ENCODE measurements at places on chromosomes 6 and 20.

DNA sequence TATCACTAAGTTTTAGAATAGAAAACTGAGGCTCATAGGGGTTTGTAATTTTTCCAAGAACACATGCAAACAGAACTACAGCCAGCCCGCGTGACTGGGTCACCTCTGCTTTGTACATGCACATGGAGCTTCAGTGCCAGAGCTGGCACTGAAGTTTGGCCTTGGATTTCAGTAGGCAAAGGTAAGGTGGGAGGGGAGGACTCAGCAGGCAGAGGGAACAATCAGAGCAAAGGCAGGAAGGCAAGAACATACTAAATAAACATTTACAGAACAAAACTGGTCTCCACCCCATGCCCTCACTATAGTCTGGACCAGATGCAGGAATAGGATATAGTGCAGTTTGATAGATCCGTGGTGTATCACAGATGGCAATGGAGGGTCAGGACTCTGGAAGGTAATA is 13.6 kb upstream of the ABRACL start:
- DNase-seq = no peak

GRCh38 chr6:45001663-45002062 is 326.5 kb upstream of the RUNX2 start:
- no peak for DNase-seq

DNA sequence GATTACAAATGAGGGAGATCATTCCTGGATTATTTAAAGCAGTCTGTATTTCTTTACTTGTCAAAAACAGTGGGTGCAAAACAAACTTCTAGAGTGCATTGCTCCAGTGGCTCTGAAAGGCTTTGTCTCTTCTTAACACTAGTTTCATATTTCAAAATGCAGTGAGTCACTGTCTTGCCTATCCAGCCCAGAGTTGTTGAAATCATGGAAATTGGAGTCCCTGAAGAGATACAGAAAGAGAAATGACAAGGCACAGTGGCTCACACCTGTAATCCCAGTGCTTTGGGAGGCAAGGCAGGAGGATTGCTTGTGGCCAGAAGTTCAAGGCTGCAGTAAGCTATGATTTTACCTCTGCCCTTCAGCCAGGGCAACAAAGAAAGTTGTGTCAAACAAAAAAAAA is 11.3 kb downstream of the SLC2A12 start:
- no peak for DNase-seq

GRCh38 chr6:125058546-125058945 is 95.0 kb upstream of the TPD52L1 start:
- no peak for DNase-seq

DNA sequence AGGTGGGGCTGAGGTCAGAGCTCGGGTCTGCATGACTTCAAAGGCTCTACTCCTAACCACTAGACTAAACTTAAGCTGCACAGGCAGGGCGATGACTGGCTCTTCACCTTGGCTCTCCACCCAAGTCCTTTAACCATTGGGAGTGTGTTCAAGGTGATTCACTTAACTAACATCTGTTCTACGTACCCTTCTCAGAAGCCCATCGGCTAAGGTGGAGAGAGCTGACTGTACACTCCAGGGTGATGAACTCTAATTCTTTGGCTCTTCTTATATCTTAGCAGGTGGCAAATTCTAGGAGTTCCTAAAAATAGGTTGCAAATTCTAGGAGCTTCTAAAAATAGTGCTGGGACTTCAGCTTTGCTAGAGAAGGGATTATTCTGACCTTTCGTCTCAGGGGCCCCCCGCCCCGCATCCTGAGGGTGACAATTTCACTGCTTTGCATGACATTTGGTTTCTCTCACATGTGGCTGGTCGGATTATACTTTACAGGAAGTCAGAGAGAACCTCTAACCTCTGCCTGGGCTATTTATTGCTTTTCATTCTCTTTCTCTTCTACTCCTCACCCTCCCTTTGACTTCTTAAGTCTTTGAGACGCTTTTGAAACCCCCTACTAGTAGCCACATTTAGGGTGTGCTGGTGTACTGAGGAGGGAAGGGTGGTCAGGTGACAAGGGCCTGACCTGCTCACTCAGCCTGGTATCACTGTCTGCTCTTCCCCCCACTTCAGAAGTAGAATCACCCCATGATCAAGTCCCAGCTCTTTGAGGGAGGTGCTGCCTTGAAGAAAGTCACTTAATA is 55.5 kb downstream of the PRDM1 start:
- no peak for DNase-seq

GRCh38 chr6:124055963-124056362 is 252.3 kb downstream of the NKAIN2 start:
- no peak for DNase-seq

- DNase-seq = no peak
Measured at GRCh38 chr6:56934876-56935275, 20.0 kb upstream of the BEND6 start.

DNA sequence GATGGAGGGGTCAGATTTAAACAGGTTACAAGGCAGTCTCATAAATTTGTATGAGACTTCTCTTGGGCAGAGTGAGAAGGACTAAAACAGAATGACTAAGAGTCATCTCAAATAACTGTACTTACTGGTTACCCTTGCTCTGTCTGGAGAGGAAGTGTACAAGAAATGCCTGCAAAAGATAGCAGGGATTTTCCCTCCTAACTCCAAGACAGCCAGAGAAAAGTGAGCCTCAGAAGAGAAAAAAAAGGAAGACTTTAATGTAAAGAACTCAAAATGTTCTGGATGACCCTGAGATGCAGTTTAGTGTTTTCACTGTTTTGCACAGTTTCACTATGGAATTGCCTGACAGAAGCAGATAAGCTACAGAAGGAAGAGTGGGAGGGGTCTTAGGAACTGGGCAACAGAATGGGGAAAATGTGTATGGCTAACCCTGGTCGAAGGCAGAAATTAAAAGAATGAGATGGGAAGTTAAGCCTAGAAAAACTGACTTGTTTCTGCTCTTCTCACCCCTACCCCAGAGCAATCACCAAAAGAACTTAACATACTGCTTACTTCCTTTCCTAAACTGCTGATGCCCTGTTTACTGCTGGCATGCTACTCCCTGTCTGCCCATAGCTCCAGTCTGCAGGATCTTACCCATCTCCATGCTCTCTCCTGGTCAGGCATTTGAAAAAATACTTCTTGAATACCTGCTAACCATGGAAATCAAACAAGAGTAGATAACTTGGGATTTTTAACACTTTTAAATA is 98.1 kb upstream of the MARCKS start:
- no peak for DNase-seq

DNA sequence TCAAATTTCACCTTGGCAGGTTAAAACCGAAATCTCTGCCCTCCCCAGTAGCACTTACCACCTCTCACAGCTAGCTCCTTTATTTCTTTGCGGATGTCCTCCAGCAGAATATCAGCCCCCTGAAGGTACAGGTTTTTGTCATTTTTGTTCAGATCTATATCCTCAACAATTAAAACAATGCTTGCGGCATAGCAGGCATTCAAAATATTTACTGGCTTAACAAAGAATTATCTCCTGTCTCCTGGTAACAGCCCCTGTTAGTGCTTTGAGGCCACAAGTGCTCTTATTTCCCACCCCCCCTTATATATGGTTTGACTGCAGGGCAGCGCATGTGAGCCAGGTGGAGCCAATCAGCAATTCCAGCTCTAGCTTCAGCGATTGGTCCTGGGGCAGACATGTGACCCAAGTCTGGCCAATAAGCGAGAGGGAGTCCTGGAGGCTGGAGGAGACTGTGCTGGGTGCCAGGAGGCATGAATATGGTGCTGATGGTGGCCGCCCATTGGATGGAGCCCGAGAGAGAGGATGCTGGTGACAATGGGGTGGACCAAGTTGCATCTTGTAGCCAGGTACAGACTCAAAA is 21.0 kb downstream of the SULF2 start:
- DNase-seq = no peak

DNA sequence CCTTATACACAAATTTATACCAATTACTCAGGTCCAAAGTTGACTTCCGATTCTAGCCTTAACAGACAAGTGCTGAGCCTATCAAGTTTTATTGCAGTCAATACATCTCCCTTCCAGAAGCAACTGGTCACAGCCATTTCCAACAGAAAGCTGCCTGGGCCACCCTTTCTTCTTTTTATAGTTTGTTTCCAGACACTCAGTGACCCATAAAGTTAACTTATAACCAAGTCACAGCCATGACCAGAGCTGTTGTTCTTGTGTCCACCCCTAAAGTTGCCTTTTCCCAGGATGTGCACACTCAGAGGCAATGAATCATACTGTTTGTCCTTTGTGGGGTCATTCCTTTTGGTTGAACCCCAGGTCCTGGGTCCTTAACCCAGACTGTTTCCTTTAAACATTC is 89.9 kb downstream of the CD83 start:
- no peak for DNase-seq

- DNase-seq = no peak
Measured at GRCh38 chr20:3931664-3932063, 42.5 kb downstream of the PANK2 start.

GRCh38 chr6:132919045-132919860 is 104.9 kb downstream of the RPS12 start:
- DNase-seq = no peak

GRCh38 chr6:119352001-119352400 is 2.4 kb upstream of the MAN1A1 start:
- no peak for DNase-seq

GRCh38 chr6:11296449-11297375 is 64.2 kb upstream of the NEDD9 start:
- DNase-seq = no peak

GRCh38 chr6:159608961-159609651 is 83.9 kb downstream of the SOD2 start:
- no peak for DNase-seq

- DNase-seq = no peak
Measured at GRCh38 chr6:30684386-30685156, 1.9 kb downstream of the PPP1R18 start.

DNA sequence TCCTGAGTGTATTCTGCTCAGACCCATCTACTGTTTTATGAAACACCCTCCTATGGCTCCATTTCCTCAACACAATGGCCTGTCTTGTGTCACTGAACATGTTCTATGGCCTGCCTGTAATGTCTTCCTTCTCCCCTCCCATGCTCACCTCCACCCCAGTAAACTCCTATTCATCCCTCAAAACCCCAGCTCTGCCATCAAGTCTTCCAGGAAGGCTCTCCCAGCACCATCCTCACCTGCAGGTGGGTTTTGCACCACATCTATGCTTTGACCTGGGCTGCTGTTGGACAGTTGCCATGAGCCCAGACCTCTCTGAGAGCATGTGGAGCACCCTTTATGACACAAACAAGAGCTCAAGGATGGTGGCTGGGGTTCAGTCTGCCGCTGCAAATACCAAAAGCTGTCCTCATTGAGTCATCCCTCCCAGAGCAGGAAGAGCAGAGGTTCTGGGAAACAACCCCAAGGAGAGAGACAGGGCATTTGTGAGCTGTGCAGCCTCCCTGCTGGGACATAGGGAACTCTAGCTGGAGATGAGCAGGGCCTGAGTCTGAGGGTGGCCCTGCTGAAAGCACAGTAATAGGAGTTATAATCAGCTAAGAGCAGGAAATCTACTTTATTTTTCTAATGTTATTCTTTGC is 93.8 kb upstream of the CD93 start:
- DNase-seq = no peak

Measured in stimulated activated CD8-positive, alpha-beta memory T cell treated with anti-CD3 and anti-CD28 coated beads, Interleukin-7, amount 100 ng/mL, for 1 hour (primary cell).